ENCODE measurements at places on chromosomes 5 and 9.
A peak's percentile ranks its signal among the peaks of the same experiment; 100 is the strongest.

GRCh38 chr5:52504584-52505240, 283.0 kb upstream of the ITGA1 start:
- no peak for DNase-seq

GRCh38 chr5:151104795-151105194, 24.0 kb upstream of the TNIP1 start:
- no peak for DNase-seq

DNA sequence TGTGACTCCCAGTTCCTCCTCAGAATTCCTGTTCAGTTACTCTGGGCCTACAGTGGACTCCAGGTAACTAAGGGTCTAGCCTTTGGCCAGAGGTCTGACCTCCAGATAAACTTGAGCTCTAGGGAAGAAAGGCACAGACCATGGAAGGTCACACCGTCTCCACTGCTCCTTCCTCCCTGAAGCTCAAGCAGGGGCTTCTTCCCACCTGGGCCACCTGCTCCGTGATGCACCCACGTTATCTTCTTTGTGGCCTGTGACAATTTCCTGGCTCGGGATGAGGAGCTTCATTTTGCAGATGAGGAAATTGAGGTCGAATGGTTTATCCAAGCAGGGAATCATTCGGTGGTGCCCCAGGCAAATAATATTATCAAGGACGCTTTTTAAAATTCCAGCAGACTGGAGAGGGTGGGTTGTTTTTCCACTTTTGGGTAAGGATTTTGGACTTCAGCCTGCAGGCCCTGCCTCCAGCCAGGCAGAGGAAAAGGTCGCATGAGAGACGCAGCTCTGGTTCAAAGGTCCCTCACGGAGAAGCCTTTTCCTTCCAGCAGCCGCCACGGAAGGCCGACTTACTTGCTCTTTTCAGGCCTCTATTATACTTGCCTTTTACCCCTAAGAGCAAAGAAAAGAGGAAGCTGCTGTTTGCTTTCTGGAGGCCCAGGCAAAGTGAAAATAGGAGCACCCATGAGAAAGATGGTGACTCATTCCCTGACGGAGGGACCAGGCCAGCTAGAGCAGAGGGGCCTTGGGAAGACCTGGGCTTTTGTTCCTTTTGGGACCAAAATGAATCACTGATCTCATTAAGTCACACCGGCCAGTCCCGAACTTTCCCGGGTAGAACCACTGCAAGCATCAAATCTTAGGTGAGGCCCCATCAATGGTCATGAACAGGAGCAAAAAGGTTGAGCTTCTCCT, 22.8 kb upstream of the DUSP1 start:
- DNase-seq, result peak; percentile 72

DNA sequence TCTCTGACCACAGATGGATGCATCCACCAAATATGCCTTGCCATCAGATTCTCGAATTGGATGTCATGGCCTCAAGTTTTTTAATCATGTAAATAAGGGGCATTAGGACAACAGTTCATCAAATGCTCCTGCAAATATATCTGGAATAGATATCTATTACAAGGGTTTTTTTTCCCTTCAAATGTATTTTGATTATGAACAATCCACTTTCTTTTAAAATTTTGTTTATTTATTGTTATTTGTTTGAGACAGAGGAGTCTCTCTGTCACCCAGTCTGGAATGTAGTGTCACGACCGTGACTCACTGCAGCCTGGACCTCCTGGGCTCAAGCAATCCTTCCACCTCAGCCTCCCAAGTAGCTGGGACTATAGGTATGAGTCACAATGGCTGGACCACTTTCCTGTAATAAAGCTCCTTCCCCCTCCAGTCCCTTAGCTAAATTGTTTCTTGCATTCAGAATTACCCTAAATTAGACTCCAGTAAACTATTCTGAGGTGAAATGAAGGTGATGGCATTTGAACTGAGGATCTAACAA, 1412.1 kb downstream of the EFNA5 start:
- DNase-seq, result peak; percentile 24

DNA sequence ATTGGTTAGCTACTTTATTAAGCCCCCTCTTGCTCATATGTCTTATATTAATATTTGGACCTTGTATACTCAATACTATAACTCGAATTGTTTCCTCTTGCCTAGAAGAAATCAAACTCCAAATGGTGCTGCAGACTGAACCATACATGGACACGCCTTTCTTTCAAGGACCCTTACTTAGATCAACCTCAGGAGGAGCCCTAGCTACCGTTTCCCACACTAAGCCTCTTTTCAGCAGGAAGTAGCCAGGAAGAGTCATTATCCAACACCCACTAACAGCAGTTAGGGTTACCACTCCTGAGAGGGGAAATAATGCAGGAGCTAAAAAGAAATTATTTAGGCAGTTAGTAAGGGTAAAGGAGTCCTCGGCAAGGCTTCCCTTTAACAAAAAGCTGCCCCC, 243.8 kb upstream of the PUM3 start:
- DNase-seq, result no peak

DNA sequence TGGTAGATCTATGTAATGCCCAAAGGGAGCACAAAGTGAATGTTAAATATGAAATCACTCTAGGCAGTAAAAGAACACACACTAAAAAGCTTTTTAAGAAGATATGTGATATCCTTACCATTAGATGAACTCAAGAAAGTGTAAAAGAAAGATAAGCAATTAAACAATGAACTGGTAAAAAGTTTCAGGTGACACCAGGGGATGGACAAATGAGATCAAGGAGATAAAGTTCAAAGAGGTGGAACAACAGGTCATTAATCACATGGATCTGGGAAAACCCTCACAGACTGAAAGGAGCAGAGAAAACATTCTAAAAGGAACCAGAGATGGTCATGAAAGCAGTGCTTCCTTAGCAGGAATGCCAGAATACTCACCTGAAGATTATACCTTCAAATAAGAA, 40.7 kb downstream of the LHFPL2 start:
- DNase-seq, result no peak

DNA sequence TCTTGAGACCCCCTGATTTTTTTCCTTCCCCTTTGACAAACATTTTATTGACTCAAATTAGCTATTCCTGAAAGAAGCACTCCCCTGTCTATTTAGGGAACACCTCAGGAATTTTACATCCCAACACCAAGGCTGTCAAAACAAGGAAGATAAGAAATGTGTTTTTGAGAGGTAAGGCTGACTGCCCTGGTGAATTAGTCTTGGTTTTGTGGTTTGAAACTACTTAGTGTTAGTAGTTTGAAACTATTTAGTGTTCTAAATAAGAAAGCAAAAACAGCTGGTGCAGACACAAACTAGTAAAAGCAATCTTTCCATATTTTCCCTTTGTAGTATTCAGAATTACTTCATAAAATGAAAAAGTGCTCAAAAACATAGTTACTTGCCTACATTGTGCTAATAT, 120.7 kb downstream of the PCSK1 start:
- no peak for DNase-seq

DNA sequence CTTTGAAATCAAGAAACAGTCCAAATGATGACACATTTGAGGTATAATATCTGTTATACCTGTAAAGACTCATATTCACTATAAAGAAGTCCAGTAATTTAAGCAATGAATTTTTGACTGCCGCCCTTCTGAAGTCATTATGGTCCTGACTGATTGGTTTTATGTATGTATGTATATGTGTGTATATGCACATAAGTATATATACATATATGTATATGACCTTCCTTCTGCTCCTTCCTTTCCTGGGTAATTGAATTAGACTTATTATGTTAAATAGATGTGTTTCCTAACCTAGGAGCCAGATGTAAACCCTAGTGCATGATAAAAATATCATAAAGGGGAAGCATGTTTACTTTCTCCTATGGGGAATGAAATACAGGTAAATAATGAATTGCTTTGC, 343.1 kb upstream of the BRINP1 start:
- no peak for DNase-seq

DNA sequence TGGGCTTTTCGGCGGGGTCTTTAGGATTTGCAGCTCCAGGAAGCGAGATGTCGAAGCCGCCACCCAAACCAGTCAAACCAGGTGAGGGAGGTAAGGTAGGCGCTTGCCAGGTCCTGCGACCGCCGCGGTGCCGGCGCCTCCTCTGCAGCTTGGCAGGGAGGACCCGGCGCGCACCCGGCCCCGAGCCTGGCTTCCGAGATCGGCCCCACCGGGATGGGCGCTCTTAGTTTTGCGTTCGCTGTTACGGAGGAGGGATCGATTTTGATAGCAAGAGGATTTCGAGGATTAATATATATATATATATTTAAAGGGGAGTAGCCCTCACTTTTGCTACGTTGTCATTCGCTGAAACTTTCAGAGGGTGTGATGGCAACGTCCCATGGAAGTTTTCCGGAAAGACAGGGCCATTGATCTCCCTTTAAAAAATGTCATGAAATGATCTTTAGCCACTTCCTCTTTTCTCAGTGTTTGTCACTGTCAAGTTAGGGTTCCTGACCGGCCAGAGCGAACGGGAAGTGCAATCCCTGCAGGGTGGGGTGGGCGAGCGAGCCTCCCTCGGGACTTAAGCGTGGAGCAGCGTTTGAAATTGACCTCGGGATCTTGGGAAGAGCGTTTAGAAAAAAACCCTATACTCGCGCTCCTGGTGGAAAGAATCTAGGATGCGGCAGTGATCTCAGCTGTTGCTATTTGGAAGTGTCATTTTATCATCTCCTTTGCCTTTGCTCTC, 495 bp downstream of the OSTF1 start:
- peak; percentile 56 for DNase-seq

DNA sequence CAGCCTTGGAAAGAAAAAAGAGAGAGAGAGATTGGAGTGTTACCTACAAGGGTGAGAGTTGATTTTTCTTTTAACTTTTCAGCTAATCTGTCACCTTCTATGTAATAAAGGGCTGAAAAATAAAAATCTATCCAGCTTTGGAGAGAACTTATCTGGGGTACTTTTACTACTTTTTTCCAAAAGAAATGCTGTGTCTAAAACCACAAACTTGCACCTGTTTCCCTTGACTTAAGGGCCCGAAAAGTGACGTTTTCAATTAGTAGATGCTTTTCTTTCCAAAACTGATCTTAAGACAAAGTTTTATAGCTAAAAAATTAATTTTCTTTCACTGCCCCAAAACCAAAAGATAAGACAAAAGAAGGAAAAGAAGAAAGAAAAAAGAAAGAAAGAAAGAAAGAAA, 48.8 kb downstream of the SMIM23 start:
- no peak for DNase-seq

GRCh38 chr5:170755679-170756456, 27.7 kb upstream of the GABRP start:
- DNase-seq, result no peak

DNA sequence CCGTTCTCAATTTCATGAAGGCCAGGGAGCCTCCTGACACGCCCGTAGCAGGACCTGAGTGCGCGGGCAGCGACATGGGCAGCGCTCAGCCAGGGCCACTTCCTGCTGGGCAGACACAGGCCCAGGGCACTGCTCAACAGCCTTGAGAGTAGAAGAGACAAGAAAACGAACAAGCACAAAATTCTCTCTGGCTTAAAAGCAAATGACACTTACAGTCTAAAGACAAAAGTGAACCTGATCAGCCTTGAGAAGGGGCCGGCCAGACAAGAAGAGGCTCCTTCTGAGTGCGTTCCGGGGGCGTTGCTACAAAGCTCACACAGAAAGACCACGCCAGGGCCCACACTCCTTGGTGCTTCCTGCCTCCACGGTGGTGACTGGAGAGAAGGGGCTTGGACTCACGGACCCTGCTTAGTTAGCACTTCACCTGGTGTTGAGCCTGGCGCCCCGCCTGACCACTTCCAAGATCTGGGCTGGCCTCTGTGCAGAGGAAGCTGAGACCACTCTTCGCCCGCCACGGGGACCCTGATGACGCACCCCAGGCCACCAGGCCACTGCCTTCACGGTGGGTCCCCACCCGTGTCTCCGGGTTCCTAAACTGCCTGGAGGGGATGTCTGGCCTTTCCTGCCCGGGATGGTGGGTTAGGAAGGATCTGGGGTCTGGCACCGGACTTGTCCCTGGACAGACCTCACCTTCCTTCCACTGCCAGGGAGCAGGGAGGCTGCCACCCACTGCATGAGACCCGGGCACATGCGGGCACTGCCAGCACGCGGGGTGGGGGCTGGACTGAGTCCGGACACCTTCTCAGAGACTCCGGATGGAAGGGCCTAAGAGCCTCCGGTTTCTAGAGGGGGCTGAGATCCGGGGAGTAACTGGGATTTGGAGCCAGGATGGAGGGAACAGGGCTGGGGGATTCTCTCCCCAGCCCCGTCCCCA, 1.3 kb downstream of the SLC12A7 start:
- DNase-seq, result no peak

GRCh38 chr5:158116965-158117364, 258.0 kb upstream of the CLINT1 start:
- DNase-seq, result peak; percentile 21

DNA sequence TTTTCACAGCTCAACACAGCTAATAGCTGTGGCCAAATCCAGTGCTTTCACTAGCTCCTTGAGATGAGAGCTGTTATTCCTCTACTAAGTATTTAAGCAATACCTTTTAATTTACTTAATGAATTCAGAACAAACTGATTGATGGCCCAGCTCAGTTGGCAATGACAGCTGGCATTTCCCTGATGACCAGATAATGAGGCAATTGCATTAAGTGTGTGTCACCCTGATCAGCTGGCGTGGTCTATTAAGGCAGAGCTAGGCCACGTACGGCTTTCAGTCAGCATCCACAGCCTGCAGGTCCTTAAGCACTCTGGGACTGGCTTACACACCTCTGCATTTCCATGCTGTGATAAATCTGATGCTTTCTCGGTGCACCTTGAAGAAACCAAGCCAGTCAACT, 34.4 kb downstream of the TTLL11 start:
- no peak for DNase-seq

DNA sequence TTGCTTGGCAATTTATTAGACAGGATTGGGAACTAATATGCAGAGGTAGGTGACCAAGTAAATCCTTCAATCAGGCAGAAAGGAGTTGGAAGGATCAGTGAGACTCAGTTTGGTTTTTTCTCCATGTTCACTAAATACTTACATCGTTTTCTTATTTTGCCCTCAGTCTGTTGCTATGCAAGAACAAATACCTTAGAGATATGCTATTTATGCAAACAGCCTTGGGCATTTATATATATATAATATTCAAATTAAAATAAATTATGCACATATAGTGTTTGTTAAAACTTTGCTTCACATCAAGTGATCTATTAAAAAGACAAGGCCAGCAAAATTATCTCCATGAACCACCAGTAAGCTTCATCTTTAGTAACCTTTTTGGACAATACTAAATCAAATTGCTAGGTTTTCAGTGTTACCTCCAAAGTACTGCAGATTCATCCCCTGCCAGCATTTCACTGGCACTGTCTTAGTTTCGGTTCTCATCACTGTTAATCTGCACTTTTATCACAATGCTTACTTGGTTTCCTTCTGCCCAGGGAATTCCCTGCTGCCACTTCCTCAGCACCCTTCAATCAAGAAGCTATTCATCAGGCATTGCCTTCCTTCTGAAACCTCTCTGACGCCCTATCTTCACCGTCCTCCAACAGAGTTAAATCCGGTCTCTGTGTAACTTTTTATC, 26.0 kb upstream of the LIFR start:
- no peak for DNase-seq

Measured in iris pigment epithelial cell (primary cell).